ENCODE measurements at places on chromosomes 6 and 20.

- DNase-seq, result no peak
Observed at GRCh38 chr6:81759782-81760181, 7.3 kb upstream of the TENT5A start.

DNA sequence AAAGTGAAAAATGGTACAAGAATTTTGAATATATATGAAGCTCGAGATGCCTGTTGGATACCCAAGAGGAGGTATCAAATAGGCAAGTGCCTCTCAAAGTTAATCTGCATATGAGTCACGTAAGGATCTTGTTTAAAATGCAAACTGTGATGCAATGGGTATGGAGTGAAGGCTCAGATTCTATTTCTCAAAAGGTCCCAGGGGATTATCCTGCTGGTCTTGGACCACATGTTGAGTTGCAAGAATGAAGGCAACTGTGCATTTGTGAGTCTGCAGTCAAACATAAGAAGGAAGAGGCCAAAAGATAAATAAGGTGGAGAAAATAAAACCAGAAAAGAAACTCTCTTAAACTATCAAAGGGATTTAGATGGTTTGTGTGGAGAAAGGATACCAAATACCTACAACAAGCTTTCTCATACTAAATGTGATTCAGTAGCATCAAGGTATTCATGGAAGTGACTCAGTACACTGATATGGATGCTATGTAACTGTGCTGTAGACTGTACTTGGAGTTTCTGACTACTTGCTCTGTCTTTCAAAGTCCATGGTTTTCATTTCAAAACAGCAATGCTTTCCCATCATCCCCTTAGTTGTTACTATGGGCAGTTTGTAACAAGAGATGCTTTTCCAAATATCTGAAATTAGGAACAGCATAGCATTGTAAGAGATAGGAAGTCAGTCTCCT lies 106.3 kb downstream of the GFRAL start:
- no peak for DNase-seq

DNA sequence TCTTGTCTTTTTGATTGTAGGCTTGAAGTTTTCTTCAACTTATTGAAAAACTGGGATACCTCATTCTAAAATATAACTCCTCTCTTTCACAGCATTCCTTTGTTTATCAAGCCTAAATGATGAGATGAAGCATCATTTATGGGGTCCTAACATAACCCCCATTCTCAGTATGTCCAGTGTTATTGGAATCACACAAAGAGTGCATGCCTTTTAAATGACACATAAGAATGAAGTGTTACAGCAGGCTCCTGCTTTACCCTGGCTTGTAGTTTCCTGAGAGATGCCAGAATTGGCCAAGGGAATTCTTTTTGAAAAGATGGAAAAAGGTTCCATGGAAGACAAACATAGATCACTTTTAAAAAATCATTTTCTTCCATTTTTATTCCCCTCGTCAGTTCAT lies 502.4 kb downstream of the BCKDHB start:
- no peak for DNase-seq

- no peak for DNase-seq
Observed at GRCh38 chr6:33742092-33742491, 4.6 kb downstream of the IP6K3 start.

DNA sequence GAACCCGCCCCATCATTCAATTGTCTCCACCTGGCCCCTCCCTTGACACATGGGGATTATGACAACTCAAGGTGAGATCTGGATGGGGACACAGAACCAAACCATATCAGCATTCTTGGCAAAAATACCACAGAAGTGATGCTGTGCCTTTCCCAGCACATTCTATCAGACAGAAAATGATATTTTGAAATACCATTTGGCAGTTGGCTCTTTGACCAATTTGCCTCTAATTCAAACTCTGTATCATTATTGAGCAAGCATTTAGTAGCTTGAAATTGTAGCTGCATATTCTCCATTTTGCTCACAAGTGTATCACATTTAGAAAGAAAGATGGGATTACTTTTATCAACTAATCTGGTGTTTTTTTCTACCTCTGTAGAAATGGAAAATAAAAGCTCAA lies 64.0 kb downstream of the PLCB1 start:
- DNase-seq, result no peak

DNA sequence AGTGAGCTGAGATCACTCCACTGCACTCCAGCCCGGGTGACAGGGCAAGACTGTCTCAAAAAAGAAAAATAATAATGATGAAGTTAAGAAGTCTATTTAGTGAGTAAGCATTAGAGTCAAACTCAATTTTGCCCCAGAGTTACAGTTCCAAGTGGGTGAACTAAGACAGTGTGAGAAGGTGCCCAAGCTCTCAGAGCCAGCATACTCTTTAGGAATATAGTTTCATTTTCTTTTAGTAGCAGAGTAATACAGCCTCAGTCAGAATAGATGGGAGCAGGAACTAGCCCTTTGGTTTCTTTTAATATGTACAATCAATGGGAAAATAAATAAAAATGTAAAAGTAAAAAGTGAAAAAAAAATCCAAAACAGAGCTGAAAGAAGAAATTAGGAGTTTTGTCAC lies 87.0 kb upstream of the ADGRF1 start:
- DNase-seq, result no peak

DNA sequence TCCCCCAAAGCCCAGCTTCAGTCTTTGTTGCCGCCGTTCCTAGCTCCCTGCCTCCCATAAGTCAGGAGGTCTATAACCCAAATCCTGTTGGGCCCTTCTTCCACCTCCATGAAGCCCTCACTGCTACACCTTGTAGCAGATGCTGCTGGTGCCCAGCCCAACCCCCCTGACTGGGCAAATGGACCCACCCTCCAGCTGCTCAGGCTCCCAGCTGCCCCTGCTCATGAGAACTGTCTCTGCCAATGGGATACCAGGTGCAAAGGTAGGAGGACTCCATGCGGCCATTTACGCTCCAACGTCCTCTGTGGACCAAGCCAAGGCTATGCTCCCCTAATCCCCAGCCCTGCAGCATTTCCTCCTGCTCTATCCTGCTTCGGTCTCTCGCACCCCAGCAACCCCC lies 71.8 kb downstream of the JPH2 start:
- no peak for DNase-seq

DNA sequence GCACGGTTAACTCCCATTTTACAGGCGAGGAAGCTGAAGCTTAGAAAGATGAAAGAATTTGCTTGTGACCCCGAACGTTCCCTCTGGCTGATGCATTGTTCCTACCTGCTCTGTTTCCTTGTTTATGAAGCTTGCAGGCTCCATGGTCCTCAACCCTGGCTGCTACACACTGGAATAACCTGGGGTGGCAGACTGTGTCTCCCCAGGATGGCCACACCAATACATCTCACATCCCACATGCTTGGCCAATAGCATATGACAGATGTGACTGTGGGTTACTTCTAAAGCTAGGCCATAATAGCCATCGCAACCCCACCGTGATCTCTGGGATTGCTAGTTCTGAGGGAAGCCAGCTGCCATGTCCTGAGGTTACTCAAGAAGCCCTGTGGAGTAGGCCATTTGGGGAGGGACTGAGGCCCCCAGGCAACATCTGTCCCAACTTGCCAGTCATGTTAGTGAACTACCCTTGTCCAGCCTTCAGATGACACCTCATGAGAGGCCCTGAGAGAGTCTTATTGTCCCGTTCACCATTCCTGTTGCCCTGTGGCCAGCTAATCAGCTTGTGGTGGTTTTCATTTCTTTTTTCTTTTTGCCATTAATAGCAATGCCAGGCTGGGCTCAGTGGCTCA lies 6.7 kb upstream of the FAM110A start:
- no peak for DNase-seq

DNA sequence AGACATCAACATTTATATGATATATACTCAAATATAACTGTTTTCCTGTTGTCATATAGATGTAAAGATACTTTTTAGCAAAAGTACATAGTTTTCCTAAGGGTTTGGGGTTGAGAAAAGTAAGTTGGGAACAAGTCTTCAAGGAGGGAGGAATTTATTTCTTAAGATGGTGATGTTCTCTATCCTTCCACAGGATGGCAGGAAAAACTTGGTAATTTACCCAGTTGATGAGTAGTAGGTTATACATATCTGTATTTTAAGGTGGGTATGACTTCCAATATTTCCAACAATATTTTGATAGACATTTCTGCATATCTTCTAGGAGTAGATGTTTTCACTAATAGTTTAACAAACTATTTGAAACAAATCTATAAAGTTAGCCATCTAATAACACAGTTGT lies 254.4 kb downstream of the RIMS1 start:
- peak; percentile 32 for DNase-seq

- DNase-seq, result peak; percentile 40
Observed at GRCh38 chr20:50521221-50522052, 11.3 kb downstream of the PTPN1 start.

GRCh38 chr6:44464527-44465310 lies 77.2 kb downstream of the CDC5L start:
- no peak for DNase-seq

DNA sequence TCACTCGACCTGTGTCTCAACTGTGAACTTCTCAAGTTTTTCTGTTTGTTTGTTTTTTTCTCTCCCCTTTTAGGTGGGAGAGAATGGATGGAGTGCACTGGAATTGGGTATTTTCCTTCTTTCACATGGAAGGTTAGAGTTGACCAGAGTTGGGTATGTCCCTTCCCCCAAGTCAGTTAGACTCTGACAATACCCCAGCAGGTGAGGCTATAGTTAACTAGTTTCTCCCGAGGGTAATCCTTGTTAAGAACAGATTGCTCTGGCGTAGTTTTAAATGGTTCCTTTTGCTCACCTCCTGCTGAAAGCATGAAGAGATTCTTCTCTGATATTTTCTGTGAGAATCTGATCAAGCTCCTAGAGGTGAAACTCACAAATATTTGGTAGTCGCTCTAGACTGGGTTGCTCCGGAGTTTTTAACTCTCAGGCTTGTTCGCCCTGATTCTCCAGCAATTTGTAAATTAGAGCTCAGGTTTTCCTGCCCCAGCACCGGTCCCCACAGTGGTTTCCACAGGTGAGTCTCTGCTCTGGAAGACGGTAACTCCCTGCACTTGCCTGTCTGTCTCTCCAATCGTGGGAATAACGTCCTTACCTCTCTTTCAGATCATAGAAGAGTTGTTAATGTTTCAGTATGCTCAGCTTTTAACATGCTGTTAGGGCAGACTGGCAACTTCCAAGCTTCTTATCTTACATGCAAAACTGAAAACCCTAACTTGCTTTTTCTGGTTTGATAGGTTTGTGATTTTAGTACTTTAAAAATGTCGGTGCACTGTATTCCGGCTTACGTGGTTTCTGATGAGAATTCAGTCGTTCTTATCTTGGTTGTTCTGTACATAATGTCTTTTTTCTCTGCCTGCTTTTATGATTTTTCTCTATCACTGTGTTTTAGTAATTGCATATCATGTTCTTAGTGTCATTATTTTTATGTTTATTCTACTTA lies 111.2 kb upstream of the HIVEP1 start:
- no peak for DNase-seq

DNA sequence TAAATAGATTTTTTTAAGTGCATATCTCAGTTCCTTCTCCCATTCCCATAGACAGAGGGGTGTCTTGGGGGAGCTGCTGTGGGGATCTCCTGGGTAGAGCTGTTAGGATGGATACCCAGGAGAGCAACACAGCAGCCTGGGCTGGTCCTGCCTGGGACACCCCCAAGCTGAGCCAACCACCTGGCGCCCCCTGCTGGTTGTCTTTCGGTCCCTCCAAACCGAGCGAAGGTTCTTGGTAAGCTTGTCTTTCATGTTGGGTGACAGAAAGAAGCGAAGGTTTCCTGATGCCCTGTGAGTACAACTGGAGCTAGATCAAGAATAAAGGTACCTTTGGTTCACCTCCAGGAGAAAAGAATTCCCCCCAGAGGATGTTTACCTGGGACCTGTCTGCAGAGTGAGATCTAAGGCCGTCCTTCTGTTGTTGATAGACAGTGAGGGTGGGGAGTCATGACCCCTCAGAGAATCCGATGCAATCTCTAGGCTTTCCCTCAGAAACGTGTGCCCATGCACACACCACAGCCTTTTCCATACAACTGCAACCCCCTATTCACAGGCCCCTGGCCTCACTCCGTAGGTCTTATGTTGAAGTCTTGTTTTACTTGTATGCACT lies 50.8 kb downstream of the SNX9 start:
- DNase-seq, result no peak

GRCh38 chr6:87628881-87629280 lies 38.9 kb downstream of the ORC3 start:
- peak; percentile 12 for DNase-seq

- no peak for DNase-seq
Observed at GRCh38 chr6:27053738-27054137, 193.8 kb upstream of the PRSS16 start.

- no peak for DNase-seq
Observed at GRCh38 chr6:89564752-89565427, 73.7 kb downstream of the LYRM2 start.

DNA sequence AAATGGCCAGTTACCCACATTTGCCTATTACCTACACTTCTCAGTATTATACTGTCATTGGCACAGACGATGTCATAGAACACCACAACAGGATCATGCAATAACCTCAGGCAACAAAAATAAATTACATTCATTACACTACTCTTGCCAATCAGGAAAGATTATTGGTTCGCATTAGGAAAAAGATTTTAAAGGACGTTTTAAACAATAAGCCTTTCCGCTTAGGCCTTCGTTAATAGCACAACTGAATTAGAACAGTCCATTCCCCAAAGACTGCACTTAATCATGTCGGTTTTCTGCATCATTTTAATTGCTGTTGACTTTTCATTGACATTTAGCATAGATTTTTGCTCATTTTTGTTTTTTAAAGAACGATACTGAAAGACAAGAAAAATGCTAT lies 912 bp upstream of the SENP6 start:
- DNase-seq, result no peak

- DNase-seq, result no peak
Observed at GRCh38 chr20:60000271-60001042, 42.2 kb downstream of the CDH26 start.

DNA sequence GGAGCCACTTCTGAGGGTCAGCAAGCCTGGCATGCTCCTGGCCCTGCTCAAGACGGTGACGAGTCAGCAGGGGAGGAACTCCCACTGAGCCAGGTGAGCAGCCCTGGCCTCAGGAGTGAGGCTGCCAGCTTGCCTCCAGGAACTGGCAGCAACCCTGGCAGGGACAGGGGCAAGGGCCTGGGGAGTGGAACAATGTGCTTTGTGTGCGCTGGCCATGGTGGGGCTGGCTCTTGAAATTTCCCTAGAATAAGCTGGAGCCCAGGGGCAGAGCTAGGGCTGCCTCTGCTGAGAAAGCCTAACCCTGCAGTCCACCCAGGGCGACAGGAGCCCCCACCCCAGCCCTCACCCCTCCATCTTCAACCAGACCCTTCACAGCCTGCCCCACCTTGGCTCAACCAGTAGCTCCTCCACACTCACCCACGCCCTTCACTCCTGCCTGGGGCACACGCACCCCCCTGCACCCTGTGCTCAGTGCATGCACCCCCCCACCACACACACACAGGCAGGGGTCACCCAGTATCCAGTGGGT lies 88.0 kb downstream of the MRPL14 start:
- DNase-seq, result no peak
